Stimulated activated CD8-positive, alpha-beta memory T cell treated with anti-CD3 and anti-CD28 coated beads, Interleukin-15, amount 100 ng/mL, for 4 hours (primary cell): ENCODE measurements at places on chromosomes 5 and 9.

GRCh38 chr9:94623253-94623652 is 16.1 kb downstream of the FBP1 start:
- no peak for DNase-seq

- DNase-seq, result no peak
Observed at GRCh38 chr5:100889165-100889743, 13.8 kb downstream of the ST8SIA4 start.

GRCh38 chr5:173802670-173803165 is 85.4 kb upstream of the CPEB4 start:
- no peak for DNase-seq

- DNase-seq, result no peak
Observed at GRCh38 chr5:176788941-176789872, 21.2 kb upstream of the UNC5A start.

DNA sequence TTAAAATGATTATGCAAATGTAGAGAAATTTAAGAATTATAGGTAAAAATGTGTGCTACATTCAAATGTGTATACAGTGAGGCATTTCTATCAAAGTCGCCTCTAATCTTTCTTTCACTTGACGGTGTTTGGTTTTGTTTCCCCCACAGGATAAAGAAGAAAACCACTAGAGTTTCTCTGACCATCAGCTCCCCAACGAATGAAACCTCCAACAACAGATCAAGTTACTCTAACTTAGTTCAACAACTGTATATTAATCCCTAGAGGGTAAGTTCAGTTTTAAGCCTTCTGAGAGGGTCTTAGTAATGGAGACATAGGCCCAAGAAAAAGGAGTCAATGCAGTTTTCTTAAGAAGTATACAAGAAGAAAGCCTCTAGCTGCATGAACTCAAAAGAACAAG is 11.5 kb upstream of the MYOT start:
- no peak for DNase-seq

GRCh38 chr9:76756268-76756640 is 8.0 kb upstream of the PCA3 start:
- no peak for DNase-seq

- DNase-seq, result no peak
Observed at GRCh38 chr9:131692612-131693562, 47.0 kb downstream of the RAPGEF1 start.

GRCh38 chr5:181182651-181183050 is 22.3 kb downstream of the TRIM7 start:
- DNase-seq, result no peak

DNA sequence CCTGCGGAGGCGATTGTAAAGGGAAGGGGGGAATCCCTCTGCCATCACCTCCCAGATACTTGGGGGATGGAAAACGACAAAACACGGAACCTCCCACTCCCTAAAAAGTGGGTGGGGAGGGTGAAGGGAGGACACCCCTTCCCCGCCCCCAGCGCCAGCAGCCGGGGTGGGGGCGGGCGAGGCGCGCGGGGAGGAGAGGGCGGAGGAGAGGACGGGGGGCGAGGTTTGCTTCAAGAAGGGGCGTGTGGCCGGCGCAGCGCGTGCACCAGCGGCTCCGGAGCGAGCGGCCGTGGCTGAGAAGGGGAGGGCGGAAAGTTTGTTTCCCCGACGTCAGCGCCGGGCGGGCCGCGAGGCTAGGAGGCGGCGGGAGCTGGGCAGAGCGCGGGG is at the start of gene PRRX2:
Gene PRRX2 (plus strand): TSS at position 259 of the 387 bp plus-strand sequence. CDS start 221 bp downstream, outside the sequence.
- DNase-seq, result no peak

DNA sequence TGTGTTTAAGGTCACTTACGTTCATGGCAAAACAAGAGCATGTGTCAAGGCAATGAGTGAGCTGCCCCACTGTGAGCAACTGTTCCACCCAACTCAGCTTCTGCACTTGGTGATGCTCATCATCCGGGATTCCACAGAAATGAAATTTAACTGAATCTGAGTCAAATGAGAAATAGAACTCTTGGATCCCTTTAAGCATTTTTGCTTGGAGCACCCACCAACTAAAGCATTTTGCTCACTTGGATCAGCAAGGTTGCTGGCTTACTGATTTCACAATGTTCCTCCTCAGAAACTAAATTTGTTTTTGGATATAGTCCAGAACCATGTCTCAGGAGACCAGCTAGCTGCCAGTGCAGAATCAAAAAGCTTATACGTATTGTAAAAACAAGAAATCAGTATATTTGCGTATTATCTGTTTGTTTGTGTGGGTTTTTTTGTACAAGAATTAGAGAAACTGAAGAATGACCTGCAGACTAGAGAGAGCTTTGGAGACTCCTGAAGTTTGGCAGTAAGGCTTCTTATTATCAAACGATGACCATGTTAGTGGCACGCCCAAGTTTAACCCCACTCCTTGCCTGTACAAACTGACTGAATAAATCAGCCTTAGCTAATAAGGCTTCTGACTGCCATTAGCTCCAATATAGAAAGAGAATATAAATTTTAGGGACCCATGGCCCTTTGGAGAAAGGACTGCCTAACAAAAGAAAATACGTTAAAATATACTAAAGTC is 153.8 kb upstream of the FST start:
- DNase-seq, result no peak

DNA sequence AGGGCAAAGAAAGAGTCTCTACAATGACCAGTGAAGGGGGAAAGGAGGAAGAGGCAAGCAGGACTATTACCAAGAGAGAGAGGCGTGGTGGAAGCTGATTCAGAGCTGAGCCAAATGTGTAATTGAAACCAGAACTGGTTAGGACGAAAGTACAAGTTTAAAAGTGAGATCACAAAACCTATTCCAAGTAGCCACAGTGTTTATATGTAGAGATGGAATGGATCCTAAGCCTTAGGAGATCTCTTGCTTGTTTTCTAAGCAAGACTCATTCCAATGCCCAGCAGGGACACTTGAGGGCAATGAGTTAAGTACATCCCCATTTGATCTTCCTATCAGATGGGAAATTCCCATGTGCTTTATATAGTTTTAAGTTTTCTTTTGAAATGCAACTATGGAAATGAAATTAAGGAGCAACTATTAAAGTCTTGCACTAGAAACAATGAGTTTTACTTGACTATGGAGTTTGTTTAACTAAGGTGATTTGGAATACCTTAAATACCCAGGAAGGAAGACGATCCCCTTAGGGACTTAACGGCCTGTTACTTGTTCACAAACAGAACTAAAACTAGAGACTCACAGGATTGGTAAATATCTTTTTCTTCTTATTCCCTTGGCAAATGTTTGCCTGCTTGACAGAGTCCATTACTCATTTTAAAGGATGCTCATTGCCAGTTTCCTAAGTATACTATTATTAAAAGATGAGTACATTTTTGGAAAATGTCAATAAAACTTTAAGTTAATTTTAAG is 51.1 kb upstream of the SNX2 start:
- DNase-seq, result no peak

- no peak for DNase-seq
Observed at GRCh38 chr5:431001-431710, 11.8 kb upstream of the EXOC3 start.

GRCh38 chr5:7983433-7983832 is 114.5 kb downstream of the MTRR start:
- no peak for DNase-seq
